ENCODE measurements at places on chromosomes 2 and 18. TPM values are rescaled to one million over a fixed set of nuclear protein-coding genes. Genes with fewer than 3 reads are reported as not detected.

Gene FZD7
- total RNA-seq, result 0.29 TPM

Gene GFPT1
- 30.3 TPM for total RNA-seq

Gene GALNT14
- total RNA-seq, result not detected

Gene MYOM1
- total RNA-seq, result 0.10 TPM

Gene C1QL2
- total RNA-seq, result not detected

Gene CLIP4
- 20.9 TPM for total RNA-seq

Gene SLC38A11
- total RNA-seq, result not detected

Gene GALNT5
- not detected for total RNA-seq

Gene SIGLEC15
- 0.19 TPM for total RNA-seq

Gene CYP26B1
- total RNA-seq, result 0.65 TPM

Gene INPP5D
- total RNA-seq, result 26.1 TPM

Gene HK2
- total RNA-seq, result 8.4 TPM

Gene RFTN2
- total RNA-seq, result 5.9 TPM

Gene COBLL1
- 5.2 TPM for total RNA-seq

Gene C18orf63
- total RNA-seq, result not detected

Gene DNMT3A
- 23.2 TPM for total RNA-seq

Gene REG3G
- total RNA-seq, result not detected

Gene CAPN14
- not detected for total RNA-seq

Gene MOCOS
- total RNA-seq, result 0.48 TPM

Gene GPBAR1
- total RNA-seq, result 0.10 TPM

Gene DAPL1
- not detected for total RNA-seq

Gene PROM2
- 0.57 TPM for total RNA-seq

Gene PRKAG3
- not detected for total RNA-seq

Gene SOCS6
- 29.7 TPM for total RNA-seq

Gene SULT1C2
- total RNA-seq, result not detected

Gene IL18RAP
- not detected for total RNA-seq
